C1 segment of cervical spinal cord (tissue), 14 donors: ENCODE measurements at places on chromosomes 2 and 18.

- no peak for DNase-seq
Observed at GRCh38 chr2:21363364-21363763, 239.6 kb downstream of the TDRD15 start.

GRCh38 chr18:67730886-67731285 lies 214.4 kb upstream of the DSEL start:
- no peak for DNase-seq

GRCh38 chr2:88167740-88168139 lies 2.4 kb upstream of the THNSL2 start:
- DNase-seq: no peak

DNA sequence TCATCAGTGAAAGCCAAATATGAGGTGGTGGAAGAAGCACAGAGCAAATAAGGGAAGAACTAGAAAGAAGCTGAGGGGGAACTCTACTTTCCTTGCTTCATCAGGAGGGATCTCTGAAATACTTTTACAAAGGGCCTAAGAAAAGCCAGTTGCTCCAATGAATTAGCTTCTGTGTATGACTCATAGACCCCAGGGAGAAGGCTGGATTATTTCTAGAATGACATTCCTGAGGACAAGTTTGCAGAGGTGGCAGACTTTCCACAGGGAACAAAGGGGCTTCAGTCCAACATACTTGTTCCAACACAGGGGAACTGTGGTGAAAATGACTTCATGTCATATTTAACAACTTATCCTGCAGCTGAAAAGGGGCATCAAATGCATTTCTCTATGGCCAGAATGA lies 29.0 kb downstream of the DOK1 start:
- no peak for DNase-seq

GRCh38 chr2:145572238-145572637 lies 1052.3 kb upstream of the ZEB2 start:
- DNase-seq: no peak

DNA sequence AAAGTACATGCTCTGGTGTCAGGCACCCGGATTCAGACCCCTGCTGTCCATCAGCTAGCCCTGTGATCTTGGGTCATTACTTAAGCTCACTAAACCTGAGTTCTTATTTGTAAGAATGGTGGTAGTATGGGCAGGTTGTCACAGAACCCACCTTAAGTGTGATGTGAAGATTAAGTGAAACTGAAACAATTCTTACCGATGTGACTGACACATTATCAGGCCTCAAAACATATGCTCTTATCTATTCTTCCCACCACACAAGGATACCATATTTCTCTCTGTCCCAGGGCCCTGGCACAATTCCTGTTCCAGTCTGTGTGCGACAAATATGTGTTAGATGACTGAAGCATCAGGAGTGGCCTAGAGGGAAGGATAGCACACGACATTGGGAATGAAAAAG lies 11.0 kb upstream of the CDC42EP3 start:
- no peak for DNase-seq

DNA sequence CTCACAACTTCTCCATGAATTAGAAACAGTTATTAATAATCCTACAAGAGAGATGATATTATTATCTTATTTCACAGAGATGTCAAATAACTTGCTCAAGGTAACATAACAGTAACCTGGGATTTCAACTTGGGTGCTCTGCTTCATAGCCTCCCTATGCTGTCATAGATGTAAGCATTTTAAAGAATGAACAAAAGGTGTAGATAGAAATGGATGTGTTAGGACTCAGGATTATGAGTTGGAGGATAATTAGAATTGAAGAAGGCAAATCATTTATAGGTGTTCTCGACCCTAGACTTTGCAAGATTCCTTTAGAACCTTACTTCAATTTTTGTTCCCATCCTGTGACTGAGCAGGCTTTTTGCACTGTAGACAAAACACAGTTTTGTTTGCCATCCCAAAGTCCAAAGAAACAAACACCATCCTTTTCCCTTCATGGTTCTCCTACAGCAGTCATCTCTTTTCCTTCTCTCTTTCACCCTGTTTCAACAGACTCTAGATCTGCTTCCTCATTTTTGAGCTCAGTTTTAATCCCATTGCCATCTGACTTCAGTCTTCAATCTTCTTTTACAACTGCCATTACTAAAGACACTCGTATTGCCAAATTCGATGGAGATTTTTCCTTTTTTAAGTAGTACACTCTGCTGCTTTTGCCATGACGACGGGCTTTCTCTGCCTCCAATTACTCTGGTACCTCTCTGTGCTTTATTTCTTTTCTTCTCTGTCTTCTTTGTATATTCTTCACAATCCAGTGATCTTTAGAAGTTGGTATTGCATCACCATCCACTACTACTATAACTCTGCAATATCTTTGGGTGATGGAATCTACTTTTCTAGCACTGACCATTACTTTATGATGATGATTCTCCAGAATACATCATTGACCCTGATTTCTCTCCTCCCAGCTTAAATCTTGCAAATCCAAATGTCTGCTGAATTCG lies 4.5 kb downstream of the HNMT start:
- DNase-seq: no peak

DNA sequence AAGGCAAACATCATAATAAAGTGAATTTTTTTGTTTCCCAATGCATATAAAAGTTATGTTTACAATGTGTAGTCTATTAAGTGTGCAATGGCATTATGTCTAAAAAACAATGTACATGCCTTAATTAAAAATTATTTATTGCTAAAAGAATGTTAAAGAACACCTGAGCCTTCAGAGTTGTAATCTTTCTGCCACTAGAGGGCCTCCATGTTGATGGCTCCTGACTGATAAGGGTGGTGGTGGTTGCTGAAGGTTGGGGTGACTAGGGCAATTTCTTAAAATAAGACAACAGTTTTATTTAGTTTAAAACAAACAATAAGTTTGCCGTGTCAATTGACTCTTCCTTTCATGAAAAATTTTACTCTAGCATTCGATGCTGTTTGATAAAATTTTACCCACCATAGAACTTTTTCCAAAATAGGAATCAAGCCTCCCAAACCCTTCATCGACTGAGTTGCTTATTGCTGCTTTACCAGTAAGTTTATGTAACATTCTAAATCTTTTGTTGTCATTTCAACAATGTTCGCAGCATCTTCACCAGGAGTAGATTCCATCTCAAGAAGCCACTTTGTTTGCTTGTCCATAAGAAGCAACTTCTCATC lies 32.3 kb downstream of the MAP3K2 start:
- no peak for DNase-seq

GRCh38 chr2:176146101-176146500 lies 5.2 kb upstream of the HOXD4 start:
- no peak for DNase-seq

- peak; percentile 9 for DNase-seq
Observed at GRCh38 chr2:218168635-218169462, 2.1 kb upstream of the CXCR1 start.

DNA sequence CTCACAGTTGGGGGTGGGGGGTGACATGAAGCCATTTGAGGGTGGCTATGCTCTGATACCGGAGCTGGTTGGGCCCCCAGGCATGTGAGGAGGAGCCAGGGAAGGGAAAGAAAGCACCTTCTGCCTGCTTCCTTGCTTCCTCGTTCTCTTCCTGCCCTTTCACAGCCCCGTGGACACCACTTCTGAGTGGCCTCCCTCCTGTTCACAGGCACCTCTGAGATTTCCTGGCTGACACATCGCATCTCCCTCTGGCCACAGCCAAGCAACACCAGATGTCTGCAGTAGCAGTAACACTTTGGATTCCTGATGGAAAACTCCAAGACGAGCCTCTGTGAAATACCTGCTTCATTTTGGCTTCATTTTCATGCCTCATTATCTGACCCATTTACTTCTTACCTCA lies 64.7 kb upstream of the ST3GAL5 start:
- no peak for DNase-seq

- DNase-seq: no peak
Observed at GRCh38 chr2:41283079-41283775, 764.6 kb upstream of the PKDCC start.

GRCh38 chr2:46188041-46188716 lies 109.0 kb upstream of the EPAS1 start:
- DNase-seq: no peak

DNA sequence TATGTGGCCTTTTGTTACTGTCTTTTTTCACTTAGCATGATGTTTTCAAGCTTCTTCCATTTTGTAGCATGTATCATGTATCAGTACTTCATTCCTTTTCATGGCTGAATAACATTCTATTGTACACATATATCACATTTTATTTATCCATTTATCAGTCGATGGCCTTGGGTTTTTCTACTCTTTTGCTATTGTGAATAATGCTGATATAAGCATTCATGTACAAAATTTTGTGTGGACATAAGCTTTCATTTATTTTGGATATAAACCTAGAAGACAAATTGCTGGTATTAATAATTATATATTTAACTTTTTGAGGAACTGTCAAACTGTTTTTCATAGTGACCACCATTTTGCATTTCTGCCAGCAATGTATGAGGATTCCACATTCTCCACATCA lies 201.1 kb downstream of the ACTR3 start:
- no peak for DNase-seq

DNA sequence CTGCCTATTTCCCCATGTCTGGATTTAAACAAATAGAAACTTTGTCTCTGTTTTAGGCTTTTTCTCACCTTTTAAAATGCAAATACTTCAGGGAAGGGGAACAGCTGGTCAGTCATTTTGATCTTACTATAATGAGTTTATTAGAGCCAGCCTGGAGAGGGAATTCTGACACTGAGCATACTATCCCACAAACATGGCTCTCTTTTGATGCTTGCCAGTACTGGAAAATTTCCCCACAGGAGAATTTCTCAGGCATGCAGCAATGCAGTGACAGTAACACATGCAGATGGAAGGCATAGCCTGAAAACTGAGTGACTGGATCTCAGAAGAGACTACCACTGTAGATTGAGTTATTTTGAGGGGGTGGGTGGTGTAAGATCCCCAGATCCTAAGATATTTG lies 974.3 kb upstream of the CELF4 start:
- DNase-seq: no peak

- DNase-seq: no peak
Observed at GRCh38 chr2:100807707-100808106, 12.2 kb upstream of the NPAS2 start.

DNA sequence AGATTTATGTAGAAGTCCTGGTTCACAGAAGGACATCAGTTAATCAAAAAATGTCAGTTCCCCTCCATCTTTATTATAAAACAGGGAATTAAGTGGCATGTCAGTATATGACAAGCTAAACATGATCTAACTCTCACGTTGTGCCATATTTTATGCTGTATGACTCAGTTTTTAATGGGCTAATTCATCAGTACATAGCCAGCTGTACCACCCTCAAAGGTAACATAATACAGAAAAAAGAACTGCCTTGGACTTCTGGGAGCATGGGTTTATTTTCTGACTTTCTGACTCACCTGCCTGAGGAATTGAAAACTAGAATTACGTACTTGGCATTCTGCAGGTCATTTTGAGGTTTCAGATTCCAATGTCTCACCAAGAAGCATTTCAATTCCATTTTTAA lies 135.7 kb downstream of the CMPK2 start:
- no peak for DNase-seq

GRCh38 chr2:138071720-138072719 lies 107.7 kb downstream of the HNMT start:
- DNase-seq: no peak

DNA sequence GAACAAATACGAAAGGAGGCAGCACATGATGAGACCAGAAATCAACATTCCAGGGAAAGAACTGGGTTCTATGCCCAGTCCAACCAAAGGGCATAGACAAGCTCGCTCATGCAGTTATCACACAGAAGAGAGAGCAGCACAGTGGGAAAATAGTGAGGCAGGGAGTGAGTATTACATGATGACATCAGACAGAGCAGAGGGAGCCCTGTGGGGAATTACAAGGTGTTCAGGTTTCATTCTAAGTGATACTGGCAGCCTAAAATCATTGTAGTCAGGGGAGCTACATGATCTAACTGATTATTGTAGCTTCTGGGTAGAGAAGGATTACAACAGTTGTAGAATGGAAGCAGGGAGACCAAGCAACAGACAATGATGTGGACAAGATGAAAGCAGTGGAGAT lies 658.5 kb downstream of the ARHGAP15 start:
- DNase-seq: no peak

DNA sequence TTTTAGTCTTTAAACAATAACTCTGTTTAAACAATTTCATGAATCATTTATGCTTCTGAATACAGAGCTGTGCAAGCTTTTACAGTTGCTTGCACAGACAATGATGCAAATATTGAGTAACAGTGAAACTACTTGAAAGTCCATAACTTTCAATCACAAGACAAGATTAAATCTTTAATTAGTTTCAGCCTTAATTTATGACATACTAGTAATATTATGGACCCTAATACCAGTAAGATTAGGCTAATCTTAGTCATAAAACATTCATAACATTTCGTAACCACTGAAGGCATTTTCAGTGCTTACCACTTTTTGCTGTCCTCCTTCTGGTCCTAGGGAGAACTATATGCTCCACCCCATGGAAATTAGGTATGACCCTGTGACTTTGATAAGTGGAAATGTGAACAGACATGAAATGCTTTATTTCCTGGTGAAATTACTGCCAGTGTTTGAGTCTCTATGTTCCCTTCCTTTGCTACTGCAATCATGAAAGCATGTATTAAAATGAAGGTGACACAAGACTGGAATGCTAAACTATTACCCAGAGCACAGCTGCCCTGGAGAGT lies 1.8 kb upstream of the COBLL1 start:
- DNase-seq: no peak

- DNase-seq: no peak
Observed at GRCh38 chr2:216306868-216307267, 65.4 kb downstream of the MARCHF4 start.

DNA sequence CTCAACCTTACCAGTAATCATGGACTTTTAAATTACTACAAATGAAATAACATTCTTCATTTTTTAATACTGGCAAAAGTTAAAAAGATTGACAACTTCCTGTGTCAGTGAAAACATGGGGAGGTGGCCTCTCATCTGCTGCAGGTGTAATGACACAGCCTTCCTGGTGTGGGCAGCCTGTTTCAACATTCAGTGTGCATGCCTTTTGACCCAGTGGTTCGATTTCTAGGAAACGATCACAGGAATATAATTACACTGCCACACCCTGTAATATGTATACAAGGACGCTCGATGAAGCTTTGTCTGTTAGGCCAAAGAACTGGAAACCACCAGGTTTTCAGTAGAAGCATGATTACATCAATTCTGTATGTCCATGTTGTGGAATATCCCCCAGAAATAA lies 68.7 kb downstream of the MTHFD2 start:
- DNase-seq: no peak

GRCh38 chr18:11269257-11269656 lies 119.9 kb upstream of the PIEZO2 start:
- no peak for DNase-seq

GRCh38 chr2:109736177-109736827 lies 57.8 kb upstream of the RGPD5 start:
- DNase-seq: peak; percentile 37

DNA sequence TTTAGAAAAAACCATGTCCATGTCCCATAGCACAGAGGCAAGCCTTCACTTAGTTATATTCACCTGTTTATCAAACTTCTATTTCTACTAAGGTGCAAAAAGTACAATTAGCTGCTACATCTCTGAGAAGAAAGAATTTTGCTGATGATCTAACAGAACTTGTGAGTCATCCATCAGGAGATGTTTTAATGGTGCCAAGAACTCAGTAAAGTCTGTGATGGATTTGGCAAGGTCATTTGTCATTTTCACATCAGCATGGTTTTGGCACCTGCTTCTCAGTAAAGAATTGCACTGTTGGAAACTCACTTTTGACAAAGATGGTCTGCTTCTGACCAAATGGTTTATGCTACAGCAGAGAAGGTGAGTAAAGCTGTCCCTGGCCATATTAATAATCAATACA lies 195.7 kb upstream of the TMEFF2 start:
- no peak for DNase-seq
